Osteoblast (primary cell): ENCODE measurements at places on chromosomes 12 and 14. TPM values are rescaled to one million over a fixed set of nuclear protein-coding genes. Genes with fewer than 3 reads are reported as not detected.

DNA sequence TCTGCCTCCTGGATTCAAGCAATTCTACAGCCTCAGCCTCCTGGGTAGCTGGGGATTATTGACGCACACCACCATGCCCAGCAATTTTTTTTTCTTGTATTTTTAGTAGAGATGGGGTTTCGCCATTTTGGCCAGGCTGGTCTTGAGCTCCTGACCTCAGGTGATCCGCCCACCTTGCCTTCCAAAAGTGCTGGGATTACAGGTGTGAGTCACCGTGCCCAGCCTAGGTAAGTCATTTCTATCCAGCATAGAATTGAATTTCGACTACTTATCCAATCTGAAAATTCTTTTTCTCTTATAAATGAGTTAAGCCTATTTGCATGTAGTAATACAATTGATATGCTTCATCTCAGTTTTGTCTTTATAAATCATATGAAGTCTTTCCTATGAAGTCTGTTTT lies 12.9 kb upstream of the NOPCHAP1 start:
- DNase-seq: no peak
- no peaks in the 10 kb centered on the region for H3K27me3 ChIP-seq
- H3K4me1 ChIP-seq: peaks cover 7% of the 10 kb centered on the region
- no peak overlapping the region for H3K27ac ChIP-seq
- no peak overlapping the region for H3K4me3 ChIP-seq

The CD9 gene
- 19.4 and 34.4 TPM in 2 replicates for total RNA-seq

- no peak overlapping the region for H3K27ac ChIP-seq
- H3K4me3 ChIP-seq: no peak overlapping the region
- no peaks in the 10 kb centered on the region for H3K36me3 ChIP-seq
- no peak for DNase-seq
Measured at GRCh38 chr12:31236998-31237637, 88.8 kb downstream of the SINHCAF start.

GRCh38 chr12:117686911-117687377 lies 281.8 kb downstream of the KSR2 start:
- peak overlapping the region; percentile 49 for H3K4me3 ChIP-seq
- DNase-seq: peak; percentile 91
- H3K27ac ChIP-seq: peak overlapping the region; percentile 73
- H3K36me3 ChIP-seq: no peaks in the 10 kb centered on the region
- H3K4me1 ChIP-seq: peaks cover 35% of the 10 kb centered on the region
- H3K27me3 ChIP-seq: no peaks in the 10 kb centered on the region

DNA sequence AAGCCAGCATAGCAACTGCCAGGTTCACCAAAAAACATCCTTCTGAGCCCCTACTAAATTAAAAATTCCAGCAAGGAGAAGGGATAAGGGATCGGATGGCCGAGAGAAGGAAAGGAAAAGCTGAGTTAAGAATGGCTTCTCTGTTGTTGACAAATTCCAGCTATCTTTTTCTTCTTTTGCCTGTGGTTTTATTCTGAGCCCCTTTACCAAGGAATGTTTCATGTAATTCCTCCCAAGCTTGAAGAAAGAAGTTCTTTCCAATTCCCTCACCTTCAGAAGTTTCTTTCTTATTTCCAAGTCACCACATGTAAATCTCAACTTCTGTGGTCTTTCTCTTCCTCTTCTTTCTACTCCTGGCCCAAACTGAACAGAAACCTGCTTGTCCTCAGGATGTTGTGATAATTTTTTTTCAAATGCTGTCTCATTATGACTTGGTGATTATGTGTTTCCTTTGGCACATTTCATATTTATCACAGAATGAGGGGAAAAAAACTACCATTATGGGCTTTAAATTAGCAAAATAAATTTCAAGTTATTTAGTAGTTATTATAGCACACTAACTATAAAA lies 40.0 kb downstream of the FGD6 start:
- no peaks in the 10 kb centered on the region for H3K36me3 ChIP-seq
- no peak overlapping the region for H3K27ac ChIP-seq
- peaks cover 12% of the 10 kb centered on the region for H3K4me1 ChIP-seq
- H3K4me3 ChIP-seq: no peak overlapping the region
- DNase-seq: no peak

DNA sequence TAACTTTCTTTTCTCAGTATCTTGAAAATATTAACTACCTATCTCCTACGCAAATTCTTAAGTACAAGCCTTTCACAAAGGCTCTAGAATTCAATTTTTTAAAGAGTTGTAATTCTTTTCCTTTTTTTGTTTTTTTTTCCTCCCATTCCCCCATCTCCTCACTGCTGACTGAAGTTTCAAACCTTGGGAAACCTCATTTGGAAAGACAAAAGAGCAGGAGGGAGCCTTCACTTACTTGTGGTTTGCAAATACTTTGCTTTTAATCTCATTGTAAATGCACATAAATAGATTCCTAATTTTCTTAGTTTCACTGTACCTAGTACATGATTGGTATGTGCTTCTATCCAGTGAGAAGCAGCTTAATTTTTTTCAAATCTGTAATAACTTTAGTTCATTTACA lies 15.8 kb upstream of the PTGDR start:
- no peak for DNase-seq
- no peak overlapping the region for H3K4me3 ChIP-seq
- no peak overlapping the region for H3K27ac ChIP-seq
- no peaks in the 10 kb centered on the region for H3K27me3 ChIP-seq
- no peaks in the 10 kb centered on the region for H3K4me1 ChIP-seq

GRCh38 chr12:38847247-38847646 lies 58.1 kb downstream of the CPNE8 start:
- no peak for DNase-seq
- H3K4me1 ChIP-seq: peaks cover 5% of the 10 kb centered on the region
- H3K36me3 ChIP-seq: no peaks in the 10 kb centered on the region
- H3K27me3 ChIP-seq: no peaks in the 10 kb centered on the region

The GNB3 gene
- 1.4 and 2.7 TPM in 2 replicates for total RNA-seq

The GIT2 gene
- 43.4 and 45.4 TPM in 2 replicates for total RNA-seq

The OR9K2 gene
- not detected in 2 replicates for total RNA-seq

DNA sequence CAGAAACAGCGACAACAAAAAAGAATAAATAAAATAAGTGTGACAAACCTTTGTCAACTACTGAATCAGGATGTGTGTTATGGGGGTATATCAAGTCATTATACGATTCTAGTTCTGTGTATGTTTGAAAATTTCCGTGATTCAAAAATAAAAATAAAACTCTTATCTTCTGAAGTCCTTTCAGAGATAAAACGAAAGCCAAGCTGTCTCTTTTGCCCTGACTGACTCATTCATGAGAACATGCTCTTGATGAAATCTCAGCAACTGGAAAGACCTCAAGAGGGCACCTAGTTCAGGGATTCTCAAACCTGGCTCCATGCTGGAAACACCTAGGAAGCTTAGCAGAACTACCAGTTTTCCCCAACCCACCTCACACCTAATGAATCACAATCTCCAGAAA lies 9.2 kb downstream of the FOXN3 start:
- H3K4me1 ChIP-seq: peaks cover 5% of the 10 kb centered on the region
- no peaks in the 10 kb centered on the region for H3K36me3 ChIP-seq
- H3K4me3 ChIP-seq: no peak overlapping the region
- no peak overlapping the region for H3K27ac ChIP-seq
- H3K27me3 ChIP-seq: no peaks in the 10 kb centered on the region

GRCh38 chr12:3055026-3055703 lies 22.0 kb upstream of the TSPAN9 start:
- H3K36me3 ChIP-seq: no peaks in the 10 kb centered on the region
- no peak overlapping the region for H3K27ac ChIP-seq
- H3K4me1 ChIP-seq: no peaks in the 10 kb centered on the region
- DNase-seq: peak; percentile 43
- H3K27me3 ChIP-seq: no peaks in the 10 kb centered on the region

DNA sequence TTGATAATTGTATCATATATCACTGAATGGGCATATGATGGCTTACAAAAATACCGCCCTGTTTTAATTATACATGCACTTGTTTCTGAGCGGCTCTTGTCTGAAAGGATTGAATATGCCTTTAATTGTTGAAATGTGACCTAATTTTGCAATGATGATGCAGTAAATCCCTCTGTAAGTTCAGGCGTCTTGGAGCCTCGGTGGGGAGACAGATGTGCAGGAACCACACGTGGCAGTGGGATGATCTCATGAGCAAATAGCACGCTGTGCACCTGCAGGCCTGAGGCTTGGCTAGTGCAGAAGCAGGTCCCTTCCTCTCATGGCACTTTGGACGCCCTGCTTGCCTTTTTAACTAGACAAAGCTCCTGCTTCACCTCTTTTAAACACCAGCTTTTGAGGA lies 49.3 kb upstream of the ASPG start:
- DNase-seq: no peak
- H3K4me1 ChIP-seq: no peaks in the 10 kb centered on the region
- H3K36me3 ChIP-seq: no peaks in the 10 kb centered on the region
- H3K4me3 ChIP-seq: no peak overlapping the region
- no peak overlapping the region for H3K27ac ChIP-seq

- DNase-seq: no peak
- H3K36me3 ChIP-seq: no peaks in the 10 kb centered on the region
- no peaks in the 10 kb centered on the region for H3K4me1 ChIP-seq
- peaks cover 5% of the 10 kb centered on the region for H3K27me3 ChIP-seq
- no peak overlapping the region for H3K27ac ChIP-seq
- no peak overlapping the region for H3K4me3 ChIP-seq
Measured at GRCh38 chr12:79358716-79359300, 332.0 kb downstream of the PAWR start.

DNA sequence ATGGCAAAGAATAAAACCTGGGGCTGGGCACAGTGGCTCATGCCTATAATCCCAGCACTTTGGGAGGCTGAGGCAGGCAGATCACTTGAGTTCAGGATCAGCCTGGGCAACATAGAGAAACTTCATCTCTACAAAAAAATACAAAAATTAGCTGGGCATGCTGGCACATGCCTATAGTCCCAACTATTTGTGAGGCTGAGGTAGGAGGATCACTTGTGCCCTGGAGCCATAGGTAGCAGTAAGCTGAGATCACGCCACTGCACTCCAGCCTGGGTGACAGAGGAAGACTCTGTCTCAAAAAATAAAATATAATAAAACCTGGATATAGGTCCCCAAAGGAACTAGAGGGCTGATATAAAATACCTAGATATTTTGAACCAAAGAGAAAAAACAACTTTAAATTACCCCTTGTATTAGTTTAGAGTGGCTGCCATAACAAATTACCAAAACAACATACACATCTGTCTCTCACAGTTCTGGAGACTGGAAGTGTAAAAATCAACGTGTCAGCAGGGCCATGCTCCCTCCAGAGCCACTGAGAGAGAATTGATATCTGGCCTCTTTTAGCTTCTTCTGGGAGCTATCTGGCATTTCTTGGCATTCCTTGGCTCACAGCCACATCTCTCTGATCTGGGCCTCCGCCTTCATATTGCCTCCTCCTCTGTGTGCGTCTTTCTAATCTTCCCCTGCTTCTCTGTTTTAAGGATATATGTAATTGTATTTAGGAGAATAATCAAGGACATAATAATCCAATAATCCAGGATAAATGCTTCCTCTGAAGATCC lies 47.9 kb upstream of the ATF7IP start:
- no peaks in the 10 kb centered on the region for H3K36me3 ChIP-seq
- no peaks in the 10 kb centered on the region for H3K27me3 ChIP-seq
- DNase-seq: peak; percentile 29
- H3K4me3 ChIP-seq: no peak overlapping the region
- no peak overlapping the region for H3K27ac ChIP-seq

GRCh38 chr14:22839159-22839779 lies 2.9 kb downstream of the MMP14 start:
- peaks cover 40% of the 10 kb centered on the region for H3K36me3 ChIP-seq
- H3K27me3 ChIP-seq: no peaks in the 10 kb centered on the region
- peak overlapping the region; percentile 97 for H3K27ac ChIP-seq
- peak; percentile 90 for DNase-seq
- peak overlapping the region; percentile 96 for H3K4me3 ChIP-seq

DNA sequence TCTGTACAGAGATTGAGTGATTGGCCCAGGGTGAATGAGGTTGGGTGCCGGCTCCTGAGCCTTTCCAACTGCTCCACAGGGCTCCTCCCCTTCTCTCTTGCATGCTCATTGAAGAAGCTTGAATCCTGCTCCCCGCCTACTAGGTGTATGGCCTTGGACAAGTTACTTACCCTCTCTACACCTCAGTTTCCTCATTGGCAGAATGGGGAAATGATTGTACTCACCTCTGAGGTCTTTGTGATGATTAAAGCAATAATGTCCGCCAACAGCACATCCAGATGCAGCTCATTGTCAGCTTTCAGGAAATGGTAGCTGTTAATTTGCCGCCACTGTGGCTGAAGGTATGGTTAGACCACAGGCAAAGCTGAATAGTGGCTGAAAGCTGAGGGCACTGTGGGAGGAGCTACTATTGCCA lies 174.1 kb downstream of the CRADD start:
- H3K36me3 ChIP-seq: no peaks in the 10 kb centered on the region
- H3K27me3 ChIP-seq: no peaks in the 10 kb centered on the region
- H3K27ac ChIP-seq: no peak overlapping the region
- H3K4me1 ChIP-seq: no peaks in the 10 kb centered on the region
- no peak overlapping the region for H3K4me3 ChIP-seq

DNA sequence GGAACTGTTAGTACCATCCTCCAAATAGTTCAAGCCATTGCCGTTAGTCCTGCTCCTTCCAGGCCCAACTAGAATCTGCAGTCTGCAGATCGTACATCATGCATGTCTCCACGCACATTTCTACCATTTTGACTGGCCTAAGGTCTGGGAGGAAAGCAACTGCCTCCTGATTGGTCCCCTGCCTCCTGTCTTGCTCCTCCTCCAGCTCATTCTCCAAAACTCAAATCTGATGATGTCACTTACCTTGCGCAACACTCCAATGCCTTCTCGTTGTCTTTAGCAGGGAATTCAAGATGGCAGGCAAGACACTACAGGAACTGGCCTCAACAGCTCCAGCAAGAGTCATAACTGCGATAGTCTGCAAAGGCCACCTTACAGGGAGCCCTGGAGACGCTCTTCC lies 9.7 kb upstream of the HCAR1 start:
- H3K27ac ChIP-seq: no peak overlapping the region
- no peak overlapping the region for H3K4me3 ChIP-seq
- no peak for DNase-seq
- H3K27me3 ChIP-seq: no peaks in the 10 kb centered on the region

GRCh38 chr12:82383930-82384552 lies 25.7 kb downstream of the METTL25 start:
- H3K36me3 ChIP-seq: no peaks in the 10 kb centered on the region
- H3K4me3 ChIP-seq: no peak overlapping the region
- H3K4me1 ChIP-seq: no peaks in the 10 kb centered on the region
- no peaks in the 10 kb centered on the region for H3K27me3 ChIP-seq
- DNase-seq: no peak

The SCN8A gene
- 24.5 and 26.4 TPM in 2 replicates for total RNA-seq

- no peaks in the 10 kb centered on the region for H3K27me3 ChIP-seq
- no peak overlapping the region for H3K27ac ChIP-seq
- no peaks in the 10 kb centered on the region for H3K36me3 ChIP-seq
- no peak for DNase-seq
- H3K4me1 ChIP-seq: no peaks in the 10 kb centered on the region
Measured at GRCh38 chr14:29030121-29030520, 263.5 kb downstream of the FOXG1 start.

DNA sequence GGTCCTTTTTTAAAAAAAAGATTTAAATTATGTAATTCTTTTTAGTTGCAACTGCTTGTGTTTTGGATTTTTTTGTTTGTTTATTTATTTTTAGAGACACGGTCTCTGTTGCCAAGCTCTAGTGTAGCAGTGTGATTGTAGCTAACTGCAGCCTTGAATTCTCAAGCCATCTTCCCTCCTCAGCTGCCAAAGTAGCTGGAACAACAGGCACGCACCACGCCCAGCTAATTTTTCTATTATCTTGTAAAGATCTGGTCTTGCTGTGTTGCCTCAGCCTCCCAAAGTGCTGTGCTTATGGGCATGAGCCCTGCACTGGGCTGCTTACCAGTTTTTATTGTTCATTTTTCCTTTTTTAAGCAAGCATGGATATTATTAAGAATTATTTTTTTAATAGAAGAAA lies 10.6 kb upstream of the ART4 start:
- no peak overlapping the region for H3K27ac ChIP-seq
- no peaks in the 10 kb centered on the region for H3K36me3 ChIP-seq
- H3K27me3 ChIP-seq: no peaks in the 10 kb centered on the region
- DNase-seq: no peak
- H3K4me3 ChIP-seq: no peak overlapping the region
- peaks cover 11% of the 10 kb centered on the region for H3K4me1 ChIP-seq

The ABCB9 gene
- 11.9 and 13.0 TPM in 2 replicates for total RNA-seq
